ENCODE measurements at places on chromosomes 13 and 19.
A peak's percentile ranks its signal among the peaks of the same experiment; 100 is the strongest.

DNA sequence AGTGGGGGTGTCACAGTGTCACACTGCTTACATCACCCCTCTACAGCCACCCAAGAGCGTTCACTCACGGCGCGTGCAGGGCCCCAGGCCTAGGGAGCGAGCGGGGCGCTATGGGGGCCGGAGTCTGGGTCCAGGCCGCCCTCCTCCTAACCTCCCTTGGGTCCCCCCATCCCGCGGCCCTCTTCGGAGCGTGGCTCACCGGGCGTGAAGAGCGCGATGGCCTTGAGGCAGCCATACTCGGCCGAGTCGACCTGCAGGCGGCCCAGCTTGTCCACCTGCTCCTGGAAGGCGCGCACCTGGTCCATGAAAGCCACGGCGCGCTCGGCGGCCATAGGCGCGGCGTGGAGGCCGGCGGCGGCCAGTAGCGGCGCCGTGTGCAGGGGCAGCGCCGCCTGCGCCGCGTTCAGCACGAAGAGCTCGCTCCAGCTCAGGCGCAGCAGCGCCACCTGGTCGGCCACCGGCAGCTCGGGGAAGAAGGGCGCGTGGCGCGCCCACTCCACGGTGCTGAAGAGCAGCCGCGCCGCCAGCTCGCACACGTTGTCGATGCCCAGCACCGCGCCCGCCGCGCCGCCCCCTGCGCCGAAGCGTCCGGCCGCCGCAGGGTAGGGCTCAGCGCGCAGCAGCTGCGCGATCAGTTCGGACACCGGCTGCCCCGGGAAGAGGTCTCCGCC, 9.4 kb downstream of the OCEL1 start:
- H3K36me3 ChIP-seq: peaks cover 11% of the 10 kb centered on the region
- H3K4me3 ChIP-seq: peak overlapping the region; percentile 84
- H3K27ac ChIP-seq: no peak overlapping the region

GRCh38 chr19:18091217-18091608, 4.5 kb upstream of the IL12RB1 start:
- no peak overlapping the region for H3K27ac ChIP-seq
- DNase-seq: no peak
- no peaks in the 10 kb centered on the region for H3K36me3 ChIP-seq
- peaks cover 2% of the 10 kb centered on the region for H3K4me1 ChIP-seq
- H3K27me3 ChIP-seq: no peaks in the 10 kb centered on the region

GRCh38 chr13:39406688-39407087, 196.3 kb downstream of the LHFPL6 start:
- no peaks in the 10 kb centered on the region for H3K36me3 ChIP-seq
- H3K27me3 ChIP-seq: no peaks in the 10 kb centered on the region
- H3K4me1 ChIP-seq: peaks cover 1% of the 10 kb centered on the region
- no peak overlapping the region for H3K4me3 ChIP-seq
- no peak overlapping the region for H3K27ac ChIP-seq

DNA sequence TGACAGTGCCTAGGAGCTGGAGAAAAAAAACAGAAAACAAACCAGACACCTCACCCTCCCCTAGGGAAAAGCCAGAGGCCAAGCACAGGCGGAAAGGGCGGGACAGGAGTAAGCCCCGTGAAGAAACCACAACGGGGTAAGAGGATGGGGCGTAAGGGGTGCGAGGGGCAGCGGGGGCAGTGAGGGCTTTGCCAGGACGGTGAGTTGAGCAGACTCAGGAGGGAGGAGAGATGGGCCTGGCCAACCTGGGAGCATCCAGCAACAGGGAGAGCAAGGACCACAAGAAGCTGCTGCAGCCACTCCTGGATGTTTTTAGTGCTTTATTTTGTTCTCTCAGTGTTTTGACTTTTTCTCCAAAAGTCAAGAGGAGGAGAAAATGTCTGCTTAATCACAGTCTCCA, 114.1 kb upstream of the SOX1 start:
- peaks cover 1% of the 10 kb centered on the region for H3K4me1 ChIP-seq
- H3K36me3 ChIP-seq: no peaks in the 10 kb centered on the region
- DNase-seq: no peak
- H3K27me3 ChIP-seq: no peaks in the 10 kb centered on the region
- H3K4me3 ChIP-seq: no peak overlapping the region
- no peak overlapping the region for H3K27ac ChIP-seq

DNA sequence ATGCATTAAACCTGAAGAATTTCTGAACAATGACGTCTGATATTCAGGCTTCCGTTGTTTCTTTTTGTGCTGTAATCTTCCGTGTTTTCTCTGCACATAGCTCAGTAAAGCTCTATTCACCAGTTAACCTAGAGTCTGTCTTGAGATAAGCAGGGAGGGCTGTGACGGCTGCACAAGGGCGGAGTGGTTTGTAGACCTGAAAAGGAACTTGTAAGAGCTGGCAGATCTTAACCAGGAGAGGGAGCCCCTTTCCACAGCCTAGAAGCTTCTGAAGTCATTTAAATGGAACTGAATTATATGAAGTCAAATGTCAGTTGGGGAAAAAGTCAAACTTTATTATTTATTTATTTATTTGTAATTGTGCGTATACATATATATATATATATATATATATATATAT, 27.5 kb downstream of the DPRX start:
- no peak overlapping the region for H3K27ac ChIP-seq
- no peaks in the 10 kb centered on the region for H3K27me3 ChIP-seq
- H3K4me3 ChIP-seq: no peak overlapping the region
- H3K4me1 ChIP-seq: no peaks in the 10 kb centered on the region

- H3K27me3 ChIP-seq: no peaks in the 10 kb centered on the region
- DNase-seq: no peak
- H3K4me3 ChIP-seq: no peak overlapping the region
- H3K4me1 ChIP-seq: no peaks in the 10 kb centered on the region
These were observed 1534.7 kb downstream of the OLFM4 start for GRCh38 chr13:54563286-54563685.

All from iPS DF 6.9 (cell line).